Thoracic aorta (tissue), 2 donors: ENCODE measurements at places on chromosomes 1 and 21.

- no peak for DNase-seq
Measured at GRCh38 chr1:1167398-1167821, 6.3 kb upstream of the TTLL10 start.

- no peak for DNase-seq
Measured at GRCh38 chr1:32743380-32744070, 41.0 kb upstream of the SYNC start.

DNA sequence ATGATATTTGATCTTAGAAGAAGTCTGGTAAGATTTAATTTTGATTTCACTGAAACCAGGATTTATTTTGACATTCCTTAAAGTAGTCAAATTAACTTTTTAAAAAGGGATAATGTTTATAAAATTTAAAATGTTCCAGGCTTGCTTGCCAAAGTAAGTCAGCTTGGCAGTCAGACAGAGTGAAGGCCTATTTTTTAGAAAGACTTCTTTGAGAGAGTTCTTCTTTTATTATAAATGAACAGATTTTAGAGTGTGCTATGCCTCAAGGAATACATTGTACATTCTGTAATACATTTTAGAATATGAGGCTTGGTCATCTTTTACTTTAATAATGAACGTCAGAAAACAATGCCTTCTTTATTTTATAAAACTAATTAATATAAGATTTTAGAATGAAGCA is 138.7 kb downstream of the DISP1 start:
- no peak for DNase-seq

GRCh38 chr1:192817246-192817645 is 8.4 kb downstream of the RGS2 start:
- no peak for DNase-seq

- DNase-seq = no peak
Measured at GRCh38 chr1:117964290-117965038, 34.9 kb downstream of the WDR3 start.

DNA sequence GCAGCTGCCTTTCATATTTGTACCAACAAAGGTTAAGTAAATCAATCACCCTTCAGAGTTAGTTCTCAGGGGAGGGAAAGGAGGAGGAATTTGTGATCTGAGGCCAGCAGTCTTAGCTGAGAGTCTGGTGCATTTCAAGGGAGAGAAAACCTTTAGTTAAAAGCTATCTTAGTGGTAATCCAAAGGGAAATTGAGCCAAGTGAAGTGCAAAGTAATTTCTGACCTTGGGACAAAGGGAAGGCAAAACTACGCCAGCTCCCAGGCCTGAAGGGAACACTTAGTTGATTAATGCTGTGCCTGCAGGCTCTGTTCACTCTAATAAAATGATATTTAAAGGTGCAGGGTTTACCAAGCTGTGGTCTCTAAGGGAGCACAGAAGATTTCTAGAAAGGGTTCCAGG is 23.1 kb upstream of the FMOD start:
- DNase-seq = no peak

DNA sequence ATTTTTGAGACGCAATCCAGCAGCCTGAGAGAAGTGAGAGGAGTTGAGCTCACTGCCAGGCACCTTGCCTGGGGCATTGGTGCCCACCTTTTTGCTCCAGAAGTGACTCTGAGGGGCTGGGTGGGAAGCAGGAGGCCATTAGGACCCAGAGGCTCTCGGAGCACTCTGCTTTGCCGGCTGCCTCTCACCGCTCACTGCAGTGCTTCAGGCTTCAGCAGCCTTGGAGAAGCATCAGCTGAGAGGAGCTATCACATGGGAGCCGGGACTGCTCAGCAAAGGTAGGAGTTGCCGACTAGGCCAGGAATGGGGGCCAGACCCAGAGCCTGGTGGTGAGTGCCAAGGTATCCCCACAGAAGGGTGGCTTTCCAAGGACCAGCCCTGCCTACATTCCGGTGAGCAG is at the start of gene GPR61:
Gene GPR61, plus strand, starts transcription at position 197 of the 400 bp plus-strand sequence. CDS start 3,151 bp downstream, outside the sequence.
- DNase-seq = no peak

GRCh38 chr1:113978863-113979702 is at the start of gene OLFML3:
Gene OLFML3 (plus strand): TSS chr1:113979474. CDS start chr1:113979517, 43 bp downstream.
- peak; percentile 64 for DNase-seq

DNA sequence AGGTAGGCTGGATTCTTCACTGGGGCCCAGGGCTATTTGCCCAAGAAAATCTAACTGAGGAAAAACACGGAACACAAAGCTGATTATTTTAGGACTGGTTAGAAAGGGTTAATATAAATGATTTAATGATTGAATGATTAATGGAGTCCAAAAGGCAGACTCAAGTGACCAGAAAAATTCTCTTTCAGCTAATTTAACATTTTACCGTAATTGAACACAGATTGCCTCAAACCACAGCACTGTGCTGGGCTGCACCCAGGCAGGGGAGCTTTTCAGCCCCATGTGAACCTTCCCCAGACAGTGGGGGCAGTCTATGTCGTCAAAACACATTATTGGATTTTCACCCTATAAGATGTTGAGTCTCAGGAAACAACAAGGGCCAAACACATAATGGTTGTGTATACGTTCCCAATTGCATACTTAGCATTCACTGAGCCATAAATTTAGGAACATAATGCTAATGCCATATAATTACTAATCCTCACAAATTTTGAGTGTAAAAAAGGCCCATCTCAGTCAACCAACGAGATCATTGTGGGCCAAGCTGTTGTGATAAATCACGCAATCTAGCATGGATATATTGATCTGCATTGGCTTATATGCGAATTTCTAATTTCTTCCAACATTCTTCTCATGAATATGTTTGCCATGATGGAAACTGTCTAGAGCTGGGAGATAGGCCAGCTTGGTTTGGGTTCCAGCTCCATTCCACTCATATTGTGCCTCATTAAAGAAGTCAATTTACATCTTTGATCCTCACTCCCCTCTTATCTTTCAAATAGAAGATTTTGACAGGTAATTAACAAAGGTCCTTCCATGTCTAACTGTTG is 27.7 kb downstream of the DSCAM start:
- DNase-seq = no peak

DNA sequence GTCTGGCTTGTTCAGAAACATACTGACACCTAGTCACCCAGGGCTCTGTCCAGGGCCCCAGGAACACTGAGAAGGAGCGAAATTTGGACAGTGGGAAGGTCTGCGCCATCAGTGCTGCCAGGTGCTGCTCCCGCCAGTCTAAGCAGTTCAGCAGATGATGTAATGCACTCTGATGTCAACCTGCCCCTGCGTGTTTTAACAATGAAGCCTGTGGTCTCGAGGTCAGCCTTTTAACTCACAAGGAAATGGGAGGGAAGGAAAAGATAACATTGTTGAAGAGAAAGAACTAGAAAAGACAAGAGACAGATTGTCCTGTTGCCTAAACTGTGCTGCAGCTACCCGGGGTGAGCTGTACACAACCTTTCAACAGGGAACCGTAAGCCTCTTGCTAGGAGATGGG is 126.6 kb upstream of the IFFO2 start:
- DNase-seq = no peak

- no peak for DNase-seq
Measured at GRCh38 chr1:152515434-152515783, 1.1 kb downstream of the CRCT1 start.

DNA sequence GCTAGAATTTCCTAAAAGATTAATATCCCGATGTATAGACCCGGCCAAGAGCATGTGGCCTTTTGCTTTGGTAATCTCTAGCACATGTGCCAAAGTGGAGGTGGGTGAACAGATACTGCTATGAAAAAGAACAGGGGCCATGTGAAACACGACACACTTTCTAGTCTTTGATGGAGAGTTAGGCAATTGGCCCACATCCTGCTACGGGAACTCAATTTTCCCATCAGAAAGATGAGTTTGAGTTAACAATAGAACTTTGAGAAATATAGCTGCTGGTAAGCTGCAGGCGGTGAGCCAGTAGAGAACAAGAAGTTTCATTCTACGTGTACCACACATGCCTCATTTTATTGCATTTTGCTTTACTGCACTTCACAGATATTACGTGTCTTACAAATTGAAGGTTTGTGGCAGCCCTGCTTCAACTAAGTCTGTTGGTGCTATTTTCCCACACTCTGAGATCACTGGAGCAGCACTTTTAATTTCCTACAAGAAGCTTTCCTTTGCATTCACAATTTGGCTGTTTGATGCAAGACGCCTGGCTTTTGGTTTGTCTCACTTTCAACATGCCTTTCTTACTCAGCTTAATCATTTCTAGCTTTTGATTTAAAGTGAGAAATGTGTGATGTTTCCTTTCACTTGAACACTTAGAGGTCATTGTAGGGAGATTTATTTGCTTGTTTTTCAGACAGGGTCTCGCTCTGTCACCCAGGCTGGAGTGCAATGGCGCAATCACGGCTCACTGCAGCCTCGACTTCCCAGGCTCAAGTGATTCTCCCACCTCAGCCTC is 46.3 kb downstream of the HTR6 start:
- no peak for DNase-seq

GRCh38 chr1:154445040-154445472 is 39.9 kb downstream of the IL6R start:
- DNase-seq = no peak

GRCh38 chr1:17599954-17600300 is 60.4 kb downstream of the ARHGEF10L start:
- no peak for DNase-seq

- DNase-seq = no peak
Measured at GRCh38 chr1:59413327-59413720, 116.4 kb downstream of the FGGY start.

GRCh38 chr1:41365772-41366454 is 4.7 kb downstream of the FOXO6 start:
- no peak for DNase-seq

- DNase-seq = no peak
Measured at GRCh38 chr1:42703888-42704464, 21.8 kb downstream of the YBX1 start.

DNA sequence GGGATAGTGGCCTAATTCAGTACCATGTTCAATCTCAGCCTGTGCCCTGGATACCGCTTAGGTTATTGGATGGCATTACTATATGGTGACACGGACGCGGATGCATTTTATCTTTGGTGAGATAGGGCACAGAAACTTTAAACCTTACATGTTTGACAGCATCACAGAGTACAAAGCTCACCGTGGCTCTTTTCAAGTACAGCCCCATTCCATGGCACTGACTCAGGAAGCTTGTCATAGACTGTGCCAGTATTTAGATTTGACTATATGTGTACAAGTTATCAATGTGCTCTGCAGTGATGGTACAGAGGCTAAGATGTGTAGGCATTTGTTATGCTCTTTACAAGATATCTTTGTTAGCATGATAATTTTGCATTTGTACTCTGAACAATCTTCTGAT is 169.0 kb downstream of the RYR2 start:
- no peak for DNase-seq

DNA sequence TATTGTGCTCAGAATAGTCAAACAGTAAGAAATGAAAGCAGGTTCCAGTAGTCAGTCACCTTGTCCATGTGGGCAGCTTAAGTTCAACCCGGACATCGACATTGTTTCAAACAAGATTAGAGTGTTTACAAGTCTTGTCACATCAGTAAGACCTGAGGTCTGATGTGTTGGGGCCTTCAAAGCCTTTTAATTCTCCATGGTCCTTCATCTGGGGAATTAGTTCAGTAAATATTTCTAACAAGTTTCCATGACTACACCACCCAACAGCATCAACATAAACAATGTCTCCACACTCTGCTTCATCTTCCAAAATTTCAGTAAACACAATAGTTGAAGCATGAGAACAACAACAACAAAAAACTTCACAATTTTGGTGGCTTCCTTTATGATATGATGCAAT is 15.1 kb upstream of the ADORA1 start:
- DNase-seq = no peak

DNA sequence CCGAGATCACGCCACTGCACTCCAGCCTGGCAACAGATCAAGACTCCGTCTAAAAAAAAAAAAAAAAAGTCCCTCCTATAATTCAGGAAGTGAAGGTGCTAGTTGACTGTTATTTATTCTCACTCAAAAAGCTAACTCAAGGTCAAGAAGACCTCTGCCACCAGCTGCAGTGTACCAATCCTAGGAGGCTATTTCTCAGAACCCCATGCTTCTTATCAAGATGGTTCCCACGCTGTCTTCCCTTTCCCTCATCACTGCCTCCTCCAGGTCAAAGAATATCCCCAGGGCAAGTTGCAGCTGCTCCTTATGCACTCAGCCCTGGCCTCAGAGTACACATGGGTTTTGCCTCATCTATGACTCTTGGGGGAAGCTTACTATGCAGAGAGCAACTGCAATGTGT is 53.6 kb downstream of the RERE start:
- no peak for DNase-seq

GRCh38 chr1:24382165-24382577 is 31.4 kb downstream of the STPG1 start:
- DNase-seq = no peak

GRCh38 chr1:176717066-176717750 is 254.2 kb downstream of the PAPPA2 start:
- DNase-seq = no peak
